ENCODE measurements at places on chromosomes 12 and 14. TPM values are rescaled to one million over a fixed set of nuclear protein-coding genes. Genes with fewer than 3 reads are reported as not detected.

The LHX5 gene
- not detected for total RNA-seq

The C3AR1 gene
- 17.1 TPM for total RNA-seq

The GALNT16 gene
- total RNA-seq: 23.4 TPM

The ISCU gene
- total RNA-seq: 119 TPM

The SLC39A2 gene
- total RNA-seq: 0.24 TPM

The PIANP gene
- total RNA-seq: 0.69 TPM

The RAD51AP1 gene
- total RNA-seq: 1.7 TPM

The TWF1 gene
- total RNA-seq: 110 TPM

The ACIN1 gene
- 112 TPM for total RNA-seq

The PSMB5 gene
- total RNA-seq: 78.8 TPM

The VASH1 gene
- total RNA-seq: 14.9 TPM

The CCDC198 gene
- total RNA-seq: not detected

The DAZAP2 gene
- total RNA-seq: 169 TPM

DNA sequence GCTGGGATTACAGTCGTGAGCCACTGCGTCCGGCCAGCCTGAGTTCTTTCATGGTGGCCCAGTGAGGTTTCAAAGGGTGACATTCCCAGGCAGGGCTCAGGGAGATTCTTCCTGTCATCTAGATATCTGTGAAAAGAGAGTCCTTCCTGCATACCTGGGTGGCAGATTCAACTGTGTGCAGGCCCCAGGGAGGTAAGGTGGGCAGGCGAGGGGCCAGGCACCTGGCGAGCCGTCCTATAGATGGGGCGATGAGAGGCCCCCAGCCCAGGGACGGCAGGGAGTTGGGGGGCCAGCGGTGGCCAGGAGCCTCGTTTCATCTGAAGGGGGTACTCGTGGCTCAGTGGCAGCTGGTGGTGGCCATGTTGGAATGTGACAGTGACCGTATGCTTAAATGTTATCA lies 7.1 kb upstream of the EP400 start:
- peak; percentile 56 for DNase-seq

DNA sequence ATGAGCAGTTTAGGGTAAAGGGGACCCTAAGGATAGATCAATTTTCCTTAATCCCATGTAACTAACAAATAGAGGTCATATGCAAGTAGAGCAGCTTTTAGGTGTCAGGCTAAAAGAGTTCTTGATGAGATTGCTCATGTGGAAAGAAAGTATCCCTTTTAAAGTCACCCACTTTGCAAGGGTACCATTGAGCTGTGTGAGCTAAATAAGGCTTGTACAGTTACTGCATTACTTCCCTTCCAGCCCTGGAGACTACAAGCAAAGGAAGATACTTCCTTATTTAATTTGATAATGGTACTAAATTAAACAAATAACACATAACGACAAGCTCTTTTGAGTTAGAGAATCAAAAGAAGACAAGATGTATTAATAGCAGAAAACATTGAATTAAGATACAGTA lies 191.7 kb downstream of the TMX1 start:
- no peak for DNase-seq

DNA sequence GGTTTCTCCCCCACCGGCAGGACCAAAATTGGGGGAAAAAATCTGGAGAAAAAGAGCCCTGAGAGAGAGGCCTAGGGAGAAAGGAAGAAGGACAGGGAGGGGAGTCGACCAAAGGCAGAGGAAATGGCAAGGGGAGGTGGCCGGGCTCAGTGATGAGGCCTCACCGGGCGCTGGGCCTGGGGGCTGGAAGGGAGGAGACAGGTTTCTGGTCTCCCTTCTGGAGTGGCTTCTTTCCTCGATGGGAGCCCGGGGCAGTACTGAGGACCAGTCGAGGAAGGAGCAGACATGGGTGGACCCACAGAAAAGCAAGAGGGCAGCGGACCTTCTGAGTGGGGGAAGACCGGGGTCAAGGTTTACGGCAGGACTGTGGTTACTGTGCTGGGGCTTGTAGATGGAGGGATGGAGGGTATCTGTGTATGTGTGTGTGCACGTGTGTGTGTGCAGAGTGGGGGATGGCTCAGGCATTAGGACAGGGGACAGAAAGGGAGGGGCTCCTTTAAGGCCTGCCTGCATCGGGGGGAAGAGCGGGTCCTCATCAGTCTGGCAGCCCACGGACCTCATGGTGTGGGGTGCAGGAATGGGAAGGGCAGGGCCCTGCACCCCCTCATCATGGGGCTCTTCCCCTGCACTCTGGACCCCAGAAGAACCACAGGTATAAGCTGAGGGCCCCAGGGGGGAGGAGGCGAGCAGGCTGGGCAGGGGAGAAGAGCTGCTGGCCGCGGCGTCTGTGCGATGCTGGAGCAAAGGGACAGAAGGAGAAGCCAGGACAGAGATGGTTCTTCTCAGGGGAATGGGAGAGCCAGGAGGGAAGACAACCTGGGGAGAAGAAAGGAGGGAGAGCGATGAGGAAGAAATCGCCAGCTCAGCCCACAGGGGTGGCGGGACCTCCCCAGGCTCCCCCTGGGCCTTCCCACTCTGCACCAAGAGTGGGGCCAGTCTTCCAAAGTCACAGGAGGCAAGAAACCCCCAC lies 15.1 kb upstream of the RPLP0 start:
- no peak for DNase-seq

DNA sequence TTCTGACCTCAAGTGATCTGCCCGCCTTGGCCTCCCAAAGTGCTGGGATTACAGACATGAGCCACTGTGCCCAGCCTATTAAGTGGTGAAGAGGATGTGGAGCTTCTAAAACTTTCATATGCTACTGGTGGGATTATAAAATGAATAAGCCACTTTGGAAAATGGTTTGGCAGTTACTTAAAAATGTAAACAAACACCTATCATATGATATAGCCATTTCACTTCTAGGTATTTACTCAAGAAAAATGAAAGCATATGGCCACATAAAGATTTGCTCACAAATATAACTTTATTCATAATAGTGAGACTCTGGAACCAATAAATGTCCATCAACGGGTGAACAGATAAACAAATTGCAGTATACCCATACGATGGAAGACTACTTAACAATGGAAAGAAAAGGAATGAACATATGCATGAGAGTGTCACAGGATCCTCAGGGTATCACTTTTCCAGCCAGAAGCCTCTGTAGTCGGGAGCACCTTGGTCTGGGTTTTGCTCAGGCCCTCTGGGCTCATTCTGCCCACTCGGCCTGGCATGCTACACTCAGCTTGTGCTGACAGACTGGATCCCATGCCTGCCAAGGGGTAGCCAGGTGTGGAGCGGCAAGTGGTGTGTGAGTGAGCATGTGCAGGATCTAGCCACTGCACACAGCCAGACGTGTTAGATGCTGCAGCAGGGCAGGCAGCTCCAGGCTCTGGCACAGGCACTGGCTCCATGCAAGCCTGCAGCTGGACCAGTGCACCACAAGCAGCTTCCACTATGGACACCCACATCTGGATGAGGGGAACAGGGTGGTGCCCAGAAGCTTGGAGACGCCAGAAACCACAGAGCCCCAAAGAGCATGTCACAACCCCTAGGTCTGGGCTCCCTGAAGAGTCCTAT lies 213.2 kb upstream of the DIO3 start:
- peak; percentile 23 for DNase-seq

- no peak for DNase-seq
Observed at GRCh38 chr12:29043069-29043468, 106.0 kb upstream of the FAR2 start.

- peak; percentile 95 for DNase-seq
Observed at GRCh38 chr14:50943943-50944646, at the start of gene PYGL. Gene PYGL, minus strand, starts transcription at chr14:50944483. Its CDS starts 80 bp downstream, at chr14:50944403.

- no peak for DNase-seq
Observed at GRCh38 chr12:71415336-71416231, 24.0 kb upstream of the LGR5 start.

DNA sequence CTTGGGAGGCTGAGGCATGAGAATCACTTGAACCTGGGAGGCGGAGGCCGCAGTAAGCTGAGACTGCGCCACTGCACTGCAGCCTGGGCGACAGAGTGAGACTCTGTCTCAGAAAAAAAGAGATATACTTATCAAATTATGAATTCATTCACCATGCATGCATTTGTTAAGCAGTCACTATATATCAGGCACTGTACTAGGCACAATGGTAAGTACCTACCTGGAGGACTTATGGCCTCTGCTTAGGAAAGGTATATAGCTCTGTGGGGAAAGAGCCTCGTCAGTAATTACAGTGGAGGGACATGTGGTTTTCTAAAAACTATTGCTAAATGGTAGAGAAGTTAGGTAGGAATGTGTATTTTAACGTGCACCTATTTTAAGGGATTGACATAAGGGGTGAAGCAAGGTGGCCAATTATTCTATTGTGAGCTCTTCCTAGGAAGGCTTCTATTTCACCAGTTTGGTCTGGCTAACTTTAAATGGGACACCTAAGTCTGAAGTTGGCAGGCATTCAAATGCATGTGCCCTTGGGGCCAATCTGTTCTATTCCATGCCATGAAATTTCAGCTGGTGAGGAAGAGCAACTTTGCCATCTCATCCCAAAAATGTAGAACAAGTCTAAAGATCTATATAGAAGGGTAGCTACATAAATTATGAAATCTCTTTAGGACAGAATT lies 15.0 kb downstream of the TCP11L2 start:
- no peak for DNase-seq

DNA sequence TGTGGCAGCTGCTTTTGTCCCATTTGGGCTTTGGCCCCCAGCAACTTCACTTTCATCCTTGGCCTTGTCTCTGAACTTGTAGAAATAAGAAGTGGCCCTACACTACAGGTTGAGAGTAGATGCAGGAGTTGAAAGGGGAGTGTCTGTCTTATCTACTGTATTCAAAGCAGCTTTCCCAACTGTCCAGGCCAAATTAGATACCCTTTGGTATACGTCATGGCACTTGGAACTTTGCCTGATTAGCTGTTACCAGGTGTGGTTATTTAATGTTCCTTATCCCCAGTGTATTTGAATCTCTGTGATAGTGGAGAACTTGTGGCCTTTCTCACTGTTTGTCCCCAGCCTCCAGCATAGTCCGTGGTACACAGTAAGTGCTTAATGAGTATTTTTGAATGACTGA lies 33.5 kb downstream of the SUDS3 start:
- no peak for DNase-seq

DNA sequence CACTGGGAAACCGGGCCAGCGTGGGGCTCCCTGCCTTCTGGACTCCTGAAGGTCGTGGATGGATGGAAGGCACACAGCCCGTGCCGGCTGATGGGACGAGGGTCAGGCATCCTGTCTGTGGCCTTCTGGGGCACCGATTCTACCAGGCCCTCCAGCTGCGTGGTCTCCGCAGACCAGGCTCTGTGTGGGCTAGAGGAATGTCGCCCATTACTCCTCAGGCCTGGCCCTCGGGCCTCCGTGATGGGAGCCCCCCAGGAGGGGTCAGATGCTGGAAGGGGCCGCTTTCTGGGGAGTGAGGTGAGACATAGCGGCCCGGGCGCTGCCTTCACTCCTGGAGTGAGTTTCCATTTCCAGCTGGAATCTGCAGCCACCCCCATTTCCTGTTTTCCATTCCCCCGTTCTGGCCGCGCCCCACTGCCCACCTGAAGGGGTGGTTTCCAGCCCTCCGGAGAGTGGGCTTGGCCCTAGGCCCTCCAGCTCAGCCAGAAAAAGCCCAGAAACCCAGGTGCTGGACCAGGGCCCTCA lies 26.9 kb downstream of the HIP1R start:
- peak; percentile 76 for DNase-seq

DNA sequence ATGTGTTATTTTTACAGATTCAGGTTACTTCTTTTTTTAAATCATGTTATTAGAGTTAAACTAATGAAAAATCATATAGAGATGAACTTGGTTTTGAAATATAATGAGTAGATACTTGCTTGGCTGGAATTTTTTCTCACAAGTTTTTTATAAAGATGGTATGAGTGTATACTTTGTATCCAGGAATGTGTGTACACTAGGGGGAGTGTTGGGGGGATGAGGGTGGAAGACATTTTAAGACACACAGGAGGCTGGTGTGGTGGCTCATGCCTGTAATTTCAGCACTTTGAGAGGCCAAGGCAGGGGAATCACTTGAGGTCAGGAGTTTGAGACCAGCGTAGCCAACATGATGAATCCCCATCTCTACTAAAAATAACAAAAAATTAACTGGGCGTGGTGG lies 23.2 kb downstream of the PPM1A start:
- DNase-seq: no peak

GRCh38 chr12:131493068-131493826 lies 217.6 kb upstream of the SFSWAP start:
- DNase-seq: no peak

- no peak for DNase-seq
Observed at GRCh38 chr14:103401223-103402214, 16.3 kb downstream of the MARK3 start.

DNA sequence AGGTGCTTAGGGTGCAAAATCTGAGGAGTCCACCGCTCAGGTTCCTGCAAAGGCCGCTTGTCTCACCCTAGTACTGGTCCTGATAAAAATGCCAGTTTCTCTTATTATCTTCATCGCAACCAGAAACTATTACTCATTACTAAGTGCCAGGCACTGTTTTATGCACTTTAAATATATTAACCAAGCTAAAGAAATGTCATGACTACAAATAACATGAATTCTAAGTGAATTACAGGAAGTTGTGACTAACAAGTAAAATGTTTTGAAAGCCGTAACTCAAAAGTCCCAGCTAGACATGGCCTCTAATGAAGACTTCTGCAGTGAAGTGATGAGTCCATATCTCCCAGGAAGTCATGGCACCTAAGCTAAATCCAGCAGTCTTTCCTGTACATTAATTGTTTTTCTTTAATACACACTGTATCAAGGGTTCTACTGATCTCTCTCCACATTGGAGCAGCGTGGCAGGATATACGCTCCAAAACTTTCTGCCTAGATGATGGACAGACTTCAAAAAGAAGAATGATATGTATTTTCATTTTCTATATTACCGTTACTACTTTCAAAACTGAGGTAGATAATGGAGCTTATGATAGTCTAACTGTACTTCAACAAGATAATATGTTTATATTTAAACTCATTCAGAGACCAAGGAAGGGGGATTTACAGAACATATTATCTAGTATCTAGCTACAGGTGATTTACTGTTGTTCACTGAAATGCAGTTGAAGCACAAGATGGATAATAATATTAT lies 117.3 kb upstream of the ARID2 start:
- DNase-seq: no peak

- no peak for DNase-seq
Observed at GRCh38 chr14:59543873-59544272, 32.7 kb downstream of the CCDC175 start.

- DNase-seq: no peak
Observed at GRCh38 chr12:92844151-92844763, 84.8 kb downstream of the EEA1 start.

DNA sequence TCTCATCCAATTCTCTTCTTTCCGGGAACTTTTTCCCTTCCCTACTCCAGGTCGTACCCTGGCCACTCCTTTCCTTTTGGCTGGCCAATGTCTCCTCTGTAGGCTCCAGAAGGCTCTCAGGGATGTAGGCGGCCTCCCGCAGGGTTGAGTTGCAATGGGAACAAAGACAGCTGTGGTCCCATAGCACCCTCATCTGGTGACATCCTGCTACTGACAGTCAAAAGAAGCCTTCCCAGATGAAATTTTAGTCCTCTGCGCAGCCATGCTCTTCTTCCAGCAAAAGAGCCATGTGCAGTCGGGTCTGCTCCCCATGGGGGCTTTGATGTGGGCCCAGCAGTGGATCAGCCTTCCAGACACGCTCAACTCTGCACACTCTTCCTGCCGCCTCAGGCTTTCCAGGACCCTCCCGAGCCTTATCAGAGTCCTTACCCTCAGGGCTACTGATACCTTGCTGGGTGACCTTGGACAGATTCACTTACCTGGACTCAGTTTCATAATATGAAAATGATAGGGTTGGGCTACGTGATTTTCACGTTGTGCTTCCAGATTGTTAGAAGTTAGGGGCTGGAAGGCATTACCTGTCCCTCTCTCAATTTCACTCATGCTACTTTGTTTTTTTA lies 5.5 kb upstream of the CELA1 start:
- DNase-seq: no peak

GRCh38 chr12:3107954-3108353 lies 30.8 kb downstream of the TSPAN9 start:
- DNase-seq: no peak

Data from posterior vena cava (tissue), 2 donors.